ENCODE measurements at places on chromosomes 5 and 9.

GRCh38 chr5:55691265-55692105 is 20.6 kb downstream of the SLC38A9 start:
- no peak for DNase-seq

DNA sequence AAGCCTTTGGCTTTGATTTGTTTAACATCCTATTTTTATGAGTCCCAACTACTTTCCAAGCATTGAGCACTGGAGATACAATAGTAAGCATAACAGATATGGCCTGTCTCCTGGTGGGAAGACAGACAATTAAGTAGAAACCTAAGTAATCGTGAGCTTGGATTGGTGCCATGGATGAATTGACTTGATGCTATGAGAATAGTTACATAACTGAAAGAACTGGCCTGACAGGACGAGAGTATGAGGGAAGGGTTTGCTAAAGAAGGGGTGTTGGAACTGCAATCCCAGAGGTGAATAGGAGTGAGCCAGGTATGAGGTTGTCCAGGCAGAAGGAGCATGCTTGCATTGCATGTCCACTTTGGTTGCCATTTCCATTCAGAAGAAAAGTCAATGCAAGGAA is 52.4 kb downstream of the GPR21 start:
- DNase-seq = no peak

DNA sequence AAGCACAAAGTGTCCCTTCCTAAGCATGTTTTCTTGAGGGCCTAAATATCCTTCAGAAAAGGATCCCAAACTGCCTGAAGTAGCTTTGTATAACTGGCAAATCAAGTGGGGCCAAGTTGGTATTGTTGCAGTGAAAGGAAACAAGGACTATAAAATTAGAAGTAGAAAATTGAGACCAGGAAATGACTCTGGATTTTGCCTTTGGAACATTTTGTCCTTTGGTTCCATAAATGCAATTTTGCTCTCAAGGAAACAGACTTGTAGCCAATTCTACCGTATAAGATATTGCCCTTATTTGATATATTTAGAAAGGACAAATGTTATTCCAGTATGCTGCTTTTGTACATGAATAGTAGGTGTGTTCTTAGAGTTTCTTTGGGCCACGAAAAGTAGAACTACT is 34.4 kb downstream of the RABGAP1 start:
- DNase-seq = no peak

- DNase-seq = no peak
Observed at GRCh38 chr5:147369742-147370374, 135.0 kb downstream of the STK32A start.

DNA sequence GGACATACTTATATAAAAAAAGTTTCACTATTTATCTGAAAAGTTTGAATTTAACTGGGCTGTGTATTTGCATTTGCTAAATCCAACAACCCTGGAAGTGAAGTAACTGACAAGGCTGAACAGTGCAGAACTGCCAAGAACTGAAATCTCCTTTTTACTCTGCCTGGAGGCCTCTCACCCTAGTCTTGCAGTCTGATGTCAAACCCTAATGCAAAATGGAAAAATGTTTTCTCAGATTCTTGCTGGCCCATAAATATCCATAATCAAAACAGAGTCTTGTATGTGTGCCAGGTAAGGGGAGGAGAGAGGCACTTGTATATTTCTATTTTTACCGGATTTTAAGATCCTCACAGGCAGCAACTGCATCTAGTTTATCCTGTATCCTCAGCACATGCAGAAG is 432.7 kb upstream of the KLF4 start:
- DNase-seq = no peak

DNA sequence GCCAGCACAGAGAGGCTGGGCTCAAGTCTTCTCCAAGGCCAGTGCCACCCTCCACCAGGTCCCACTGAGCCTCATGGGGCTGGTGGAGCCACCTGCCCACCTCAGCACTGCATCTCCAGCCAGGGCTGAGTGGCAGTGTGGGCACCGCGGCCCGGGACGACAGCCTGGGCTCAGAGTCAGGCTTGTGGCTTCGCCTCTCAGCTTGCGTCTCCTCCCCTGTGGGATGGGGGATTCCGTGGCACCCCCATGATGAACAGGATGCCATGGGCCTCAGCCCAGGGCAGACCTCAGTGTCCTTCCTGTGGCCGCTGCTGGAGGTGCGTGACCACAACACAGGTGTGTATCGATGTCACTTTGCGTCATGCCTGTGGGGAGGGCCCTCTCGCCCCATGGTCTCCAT is 136.4 kb upstream of the PPP1R26 start:
- DNase-seq = no peak

DNA sequence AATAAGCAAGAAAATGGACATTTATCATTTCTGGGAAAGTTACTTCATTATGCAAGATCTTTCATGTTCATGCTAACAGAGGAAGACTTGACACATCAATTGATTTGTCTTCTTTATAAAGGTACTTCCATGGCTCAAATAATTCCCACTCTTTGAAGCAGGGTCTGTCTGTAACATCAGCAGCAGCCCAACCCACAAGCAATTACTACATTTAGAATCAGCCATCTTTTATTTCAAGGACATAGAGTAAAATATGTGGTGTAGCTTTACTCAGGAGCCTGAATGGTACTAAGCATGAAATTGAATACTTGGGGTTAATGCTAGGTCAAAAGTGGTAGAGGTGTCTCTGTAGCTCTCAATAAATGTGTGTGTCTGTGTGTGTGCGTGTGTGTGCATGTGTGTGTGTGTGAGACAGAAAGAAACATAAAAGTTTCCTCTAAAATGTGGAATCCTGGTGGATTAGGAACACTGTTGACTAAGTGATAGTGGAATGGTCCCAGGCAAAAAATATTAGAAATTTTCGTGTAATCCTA is 581.1 kb downstream of the CAAP1 start:
- DNase-seq = no peak

DNA sequence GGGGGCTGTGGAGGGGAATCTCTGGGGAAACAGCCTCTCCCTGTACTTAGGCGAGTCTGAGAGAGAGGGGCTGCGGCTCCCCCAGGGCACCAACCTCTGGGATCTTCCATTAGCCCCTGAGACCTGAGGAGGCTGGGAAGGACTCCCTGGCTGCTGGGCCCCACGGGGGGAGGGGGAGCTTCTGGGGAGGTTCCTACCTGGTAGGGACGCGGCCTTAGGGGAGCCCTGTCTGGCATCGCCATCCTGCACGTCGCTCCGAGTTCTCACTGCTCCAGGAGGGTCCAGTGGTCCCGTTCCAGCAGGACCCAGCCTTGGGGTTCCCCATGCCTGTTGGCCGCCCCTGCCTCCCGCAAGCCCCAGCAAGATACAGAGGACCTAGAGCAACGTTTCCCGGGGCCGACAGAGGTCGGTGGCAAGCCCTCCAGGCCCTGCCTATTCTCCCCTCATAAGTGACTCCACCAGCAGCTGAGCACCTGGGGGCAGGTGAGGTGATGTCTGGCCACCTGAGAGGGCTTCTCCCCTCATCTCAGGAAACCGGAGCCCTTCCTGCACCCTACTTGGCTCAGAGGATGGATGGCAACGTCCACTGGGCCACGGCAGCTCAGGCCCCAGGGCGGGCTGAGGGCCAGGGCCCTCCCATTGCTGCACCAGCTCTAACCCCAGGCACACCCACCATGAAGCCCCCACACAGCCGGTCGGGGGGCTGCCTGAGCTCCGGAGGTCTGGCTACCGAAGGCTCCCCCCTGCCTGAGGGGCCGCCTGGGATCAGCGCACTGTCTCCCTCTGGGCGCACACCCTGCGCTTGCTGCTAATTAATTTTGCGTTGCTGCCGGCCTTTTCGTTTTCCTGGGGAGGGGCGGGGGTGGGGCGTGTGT is 22.5 kb downstream of the TPPP start:
- no peak for DNase-seq

GRCh38 chr5:1208743-1209488 is 7.5 kb downstream of the SLC6A19 start:
- no peak for DNase-seq

- DNase-seq = no peak
Observed at GRCh38 chr9:104855807-104856206, 72.1 kb downstream of the ABCA1 start.

GRCh38 chr5:14913096-14913495 is 41.5 kb upstream of the ANKH start:
- DNase-seq = no peak

GRCh38 chr5:160926428-160926827 is 74.4 kb upstream of the ATP10B start:
- DNase-seq = no peak

GRCh38 chr9:73537561-73537960 is 385.9 kb downstream of the ANXA1 start:
- DNase-seq = no peak

DNA sequence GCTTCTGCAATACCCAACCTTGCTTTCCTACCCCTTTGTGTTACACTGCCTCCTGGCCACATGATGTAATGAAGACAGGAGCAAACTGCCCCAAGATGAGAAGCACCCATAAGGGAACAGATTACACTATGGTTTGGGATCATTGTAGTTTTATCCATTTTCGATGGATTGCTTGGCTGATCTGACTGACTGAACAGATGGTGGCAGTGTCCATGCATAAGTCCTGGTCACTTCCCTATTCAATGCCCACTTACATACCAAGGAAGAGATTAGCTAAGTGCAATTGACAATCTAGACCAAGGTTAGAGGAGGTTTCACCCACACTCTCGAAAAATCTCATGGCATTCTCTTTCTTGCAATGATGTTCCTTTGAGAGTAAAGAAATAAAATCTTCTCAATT is 319.9 kb downstream of the RAB3C start:
- no peak for DNase-seq

GRCh38 chr5:42680046-42680445 is 76.6 kb upstream of the CCDC152 start:
- DNase-seq = no peak

DNA sequence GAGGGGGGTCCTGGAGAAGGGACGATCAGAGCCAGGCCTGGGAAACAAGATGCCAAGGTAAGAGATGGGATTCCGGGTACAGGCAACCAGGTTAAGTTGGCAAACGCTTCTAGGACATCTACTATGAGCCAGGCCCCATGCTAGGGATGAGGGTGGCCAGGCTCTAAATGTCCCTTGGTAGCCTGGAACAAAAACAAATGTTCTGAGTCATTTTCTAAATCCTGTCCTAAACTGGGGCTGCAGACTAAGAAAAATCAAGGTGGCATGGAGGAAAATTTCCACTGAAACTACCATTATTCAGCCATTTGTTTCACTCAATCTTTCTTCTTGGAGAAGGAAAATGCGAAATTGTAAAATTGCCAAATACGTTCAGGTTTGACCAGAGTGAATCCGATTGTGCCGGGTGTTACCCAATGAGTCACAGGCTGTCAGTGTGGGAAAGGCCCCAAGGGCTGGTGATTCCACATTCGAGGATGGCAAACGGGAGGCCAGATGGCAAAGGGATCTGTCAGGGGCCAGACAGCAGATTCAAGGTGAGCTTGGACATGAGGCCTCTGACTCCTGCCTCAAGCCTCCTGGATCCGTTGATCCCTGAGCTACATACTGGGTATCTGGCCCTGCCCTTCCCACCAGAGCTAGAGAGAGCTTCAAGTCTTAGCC is 57.6 kb downstream of the PAX5 start:
- DNase-seq = no peak

- no peak for DNase-seq
Observed at GRCh38 chr9:84294241-84294950, 46.2 kb downstream of the SLC28A3 start.
